ENCODE measurements at places on chromosomes 7 and 10.
A peak's percentile ranks its signal among the peaks of the same experiment; 100 is the strongest.

DNA sequence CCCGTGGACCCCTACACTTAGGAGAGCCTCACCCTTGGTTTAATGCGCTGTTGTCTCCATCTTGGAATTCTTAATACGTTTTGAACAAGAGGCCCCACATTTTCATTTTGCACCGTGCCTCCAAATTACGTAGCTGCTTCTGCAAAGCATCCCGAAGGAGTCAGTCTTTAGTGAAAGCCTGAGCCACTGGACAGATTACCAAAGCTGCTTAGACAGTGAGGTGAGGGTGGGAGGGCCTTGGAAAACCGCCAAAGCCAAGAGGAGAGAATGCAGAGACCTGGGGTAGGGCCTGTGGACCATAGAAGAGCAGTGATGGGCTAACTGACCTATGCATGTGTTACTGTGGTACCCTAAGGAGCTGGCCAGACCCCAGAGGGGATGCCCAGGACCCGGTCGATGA, 4.2 kb upstream of the TCAF1 start:
- DNase-seq: no peak

- peak; percentile 27 for DNase-seq
Measured at GRCh38 chr7:375321-375831, 85.4 kb downstream of the FOXL3 start.

- no peak for DNase-seq
Measured at GRCh38 chr10:46557319-46558121, 1.1 kb upstream of the GPRIN2 start.

- DNase-seq: no peak
Measured at GRCh38 chr7:83419013-83419412, 229.9 kb downstream of the SEMA3E start.

- DNase-seq: no peak
Measured at GRCh38 chr10:110859206-110859972, 12.3 kb upstream of the PDCD4 start.

- DNase-seq: no peak
Measured at GRCh38 chr10:21495002-21495751, 30.3 kb downstream of the SKIDA1 start.

DNA sequence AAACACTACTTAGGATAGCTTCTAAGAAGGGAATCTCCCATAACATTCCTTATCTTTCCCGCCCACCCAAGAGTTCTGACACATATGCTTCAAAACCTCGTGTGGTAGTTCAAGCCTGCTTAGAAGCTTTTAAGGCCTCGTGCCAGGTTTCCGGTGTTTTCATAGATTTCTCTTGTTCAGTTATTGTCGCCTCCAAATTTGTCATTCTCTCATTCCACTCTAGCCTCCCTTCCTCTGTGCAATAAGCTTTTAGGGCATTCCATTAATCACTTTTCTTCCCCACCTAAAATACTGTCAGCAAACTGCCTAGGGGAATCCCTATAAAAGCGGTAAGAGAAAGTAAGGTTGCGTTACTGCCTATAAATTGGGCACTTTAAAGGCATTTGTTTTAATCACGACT, 718 bp upstream of the BPGM start:
- DNase-seq: no peak

DNA sequence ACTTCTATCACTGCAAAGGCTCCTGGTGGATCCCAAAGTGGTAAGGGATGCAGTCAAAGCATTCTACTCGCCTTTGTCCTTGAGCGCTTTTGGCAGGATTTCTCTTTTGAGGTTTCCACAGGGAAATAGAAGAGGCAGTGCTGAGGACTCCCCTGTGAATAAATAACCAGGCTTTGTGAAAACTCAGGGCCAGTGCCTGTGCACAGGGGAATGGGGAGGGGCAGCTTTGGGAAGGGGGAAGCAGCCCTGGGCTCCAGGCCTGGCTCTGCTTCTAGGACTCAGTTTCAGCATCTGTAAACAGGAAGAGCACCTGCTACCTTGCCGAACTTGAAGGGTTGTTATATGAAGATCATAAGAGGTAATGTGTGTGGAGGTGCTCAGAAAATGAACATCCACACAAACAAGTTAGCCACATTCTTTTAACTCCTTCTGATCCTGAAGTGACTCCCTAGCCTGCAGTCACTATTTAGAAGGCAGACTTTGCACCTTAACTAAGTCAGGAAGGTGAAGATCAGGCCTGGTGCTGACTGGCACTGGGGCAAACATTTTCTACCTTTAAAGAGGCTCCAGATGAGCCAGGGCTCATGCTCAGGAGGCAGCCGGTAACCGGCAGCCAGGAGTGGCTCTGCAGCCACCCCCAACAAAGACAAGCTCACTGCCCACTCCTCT, 22.5 kb upstream of the MMP21 start:
- no peak for DNase-seq

- DNase-seq: no peak
Measured at GRCh38 chr10:24900888-24901685, 51.3 kb downstream of the PRTFDC1 start.

GRCh38 chr10:90579602-90580242, 278.1 kb downstream of the HTR7 start:
- DNase-seq: no peak

GRCh38 chr7:7539711-7540110, 4.0 kb upstream of the COL28A1 start:
- no peak for DNase-seq

DNA sequence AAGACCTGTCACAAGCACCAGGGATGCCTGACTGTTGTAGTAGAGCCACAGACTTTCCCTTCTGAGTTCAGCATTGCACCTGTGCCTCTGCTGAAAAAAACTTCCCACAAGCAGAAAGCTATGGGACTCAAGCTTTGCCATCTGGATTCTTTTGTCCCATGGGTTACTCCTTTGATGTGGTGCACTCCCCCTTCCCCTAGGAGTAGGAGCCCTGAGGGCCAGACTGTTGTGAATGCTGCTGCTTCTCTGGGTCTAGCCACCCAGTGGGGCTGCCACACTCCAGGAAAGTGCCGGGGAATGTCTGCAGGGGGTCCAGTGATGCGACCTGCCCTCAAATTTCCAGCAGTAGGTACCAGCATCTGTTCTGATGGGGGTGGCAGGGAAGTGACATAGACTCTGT, 11.7 kb downstream of the CASP7 start:
- no peak for DNase-seq

- DNase-seq: no peak
Measured at GRCh38 chr7:91292506-91292905, 28.3 kb downstream of the FZD1 start.

- DNase-seq: no peak
Measured at GRCh38 chr7:115005953-115006352, 84.1 kb downstream of the MDFIC start.

DNA sequence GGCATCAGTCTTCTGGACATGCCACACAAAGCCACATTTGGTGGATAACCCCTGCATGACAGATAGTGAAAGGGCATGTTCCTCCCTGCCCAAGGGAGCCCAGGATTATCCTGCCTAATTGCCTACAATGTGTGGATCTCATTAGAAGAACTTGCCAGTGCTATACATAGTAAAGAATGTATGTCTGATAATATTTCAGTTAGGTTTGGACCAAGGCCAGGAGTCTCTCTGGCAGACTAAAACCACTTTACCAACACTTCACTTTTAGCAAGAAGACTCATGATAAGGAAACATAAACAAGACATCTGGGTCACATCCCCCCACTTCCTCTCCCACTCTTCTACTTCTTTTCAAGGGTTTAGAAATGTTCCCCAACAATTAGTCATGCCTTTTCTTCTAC, 196.7 kb downstream of the MTERF1 start:
- no peak for DNase-seq

GRCh38 chr7:96827701-96828100, 118.1 kb upstream of the SEM1 start:
- no peak for DNase-seq

DNA sequence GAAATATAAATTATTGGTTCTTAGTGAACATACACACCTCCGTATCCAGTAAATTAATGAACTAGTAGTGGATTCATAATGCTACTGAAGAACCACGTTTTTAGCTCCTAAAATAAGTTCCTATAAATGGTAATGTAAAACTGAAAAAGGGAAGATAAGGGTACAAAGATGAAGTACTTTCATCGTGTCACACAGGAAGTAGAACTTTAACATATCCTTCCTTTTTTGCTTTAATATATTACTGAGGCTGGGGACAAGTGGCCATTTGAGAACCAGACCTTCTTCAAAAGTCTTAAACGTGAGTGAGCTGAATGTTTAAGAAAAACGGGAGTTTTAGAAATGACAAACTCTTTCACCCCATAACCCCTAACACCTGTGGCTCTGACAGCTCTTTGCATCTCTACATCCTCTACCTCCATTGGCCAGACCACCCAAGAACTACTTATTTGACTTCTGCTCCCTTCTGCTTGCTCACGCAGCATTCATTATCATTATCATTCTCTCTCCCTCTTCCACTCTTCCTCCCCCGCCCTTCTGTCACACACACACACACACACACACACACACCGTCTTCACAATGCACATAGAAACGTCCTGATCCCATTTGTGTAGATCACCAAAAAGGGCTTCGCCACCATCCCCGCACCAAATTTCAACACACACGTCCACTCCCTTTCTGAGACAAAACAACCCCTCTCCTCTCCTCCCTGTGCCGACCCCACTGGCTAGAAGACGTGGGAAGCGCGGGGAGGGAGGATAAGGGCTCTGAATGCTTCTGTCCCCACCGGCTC, 677 bp downstream of the SKAP2 start:
- DNase-seq: peak; percentile 44

- no peak for DNase-seq
Measured at GRCh38 chr10:11397980-11398580, 213.4 kb downstream of the USP6NL start.

DNA sequence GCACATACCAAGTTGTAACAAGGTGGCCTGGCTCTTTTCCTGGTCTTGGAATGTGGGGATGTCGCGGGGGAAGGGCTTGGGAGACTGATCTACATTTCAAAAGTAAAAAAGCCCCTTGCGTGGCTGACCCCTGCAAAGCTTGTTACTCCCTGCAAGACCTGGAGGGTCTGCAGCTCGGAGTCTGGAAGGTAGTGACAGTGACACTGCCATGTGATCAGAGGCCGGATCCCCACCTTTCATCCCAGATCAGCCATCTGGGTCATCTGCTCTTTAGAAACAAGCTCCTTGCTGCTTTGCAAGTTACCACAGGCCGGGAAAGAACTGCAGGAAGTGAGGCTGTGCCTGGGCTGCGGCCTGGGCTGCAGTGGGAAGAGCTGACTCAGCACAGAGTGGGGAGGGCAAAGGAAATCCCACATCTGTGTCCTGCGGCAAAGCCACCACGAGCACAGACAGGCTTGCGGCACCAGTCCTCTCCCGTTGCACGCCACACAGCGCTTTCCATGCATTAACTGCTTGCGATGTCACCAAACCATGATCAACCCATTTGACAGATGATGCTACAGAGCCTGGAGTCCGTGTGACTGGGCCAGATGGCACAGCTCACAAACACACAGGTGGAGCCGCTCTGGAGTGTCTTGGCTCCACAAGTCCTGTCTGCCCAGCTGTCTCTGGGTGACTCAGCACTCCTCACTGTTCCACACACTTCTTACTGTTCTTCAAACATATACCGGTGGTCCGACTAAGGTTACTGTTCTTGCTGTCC, 97.7 kb downstream of the SH3PXD2A start:
- DNase-seq: no peak

DNA sequence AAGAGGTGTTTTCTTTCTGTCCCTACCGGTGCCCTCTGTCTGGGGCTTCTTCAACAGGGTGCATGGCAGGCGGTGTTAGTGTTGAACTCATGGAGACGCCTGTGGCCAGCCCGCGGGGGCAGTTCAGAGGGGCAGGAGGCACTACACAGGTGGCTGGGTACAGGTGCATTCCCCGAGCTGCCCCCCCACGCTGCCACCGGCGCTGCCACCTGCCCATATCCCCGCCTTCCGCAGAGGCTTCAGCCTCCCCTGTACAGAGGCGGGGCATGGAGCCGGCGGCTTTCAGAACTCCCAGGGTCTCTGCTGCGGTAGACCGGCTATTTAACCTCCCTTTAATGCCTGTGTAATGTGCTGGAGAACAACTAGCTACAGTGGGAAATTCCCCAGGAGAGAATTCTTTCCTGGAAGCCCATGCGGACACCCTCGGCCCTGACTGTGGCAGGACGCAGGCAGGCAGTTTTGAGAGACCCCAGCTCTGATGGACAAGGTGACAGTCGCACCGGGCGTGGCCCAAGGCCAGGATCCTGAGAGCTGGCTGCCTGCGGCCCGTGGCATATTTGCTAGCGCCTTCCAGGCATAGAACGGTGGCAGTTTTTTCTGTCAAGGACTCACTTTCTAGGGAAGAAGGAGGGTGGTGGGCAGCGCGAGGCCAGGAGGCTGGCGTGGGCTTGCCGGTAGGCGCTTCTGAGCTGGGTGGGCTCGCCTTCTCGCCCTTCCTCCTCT, 53.7 kb upstream of the ZNF32 start:
- DNase-seq: no peak

DNA sequence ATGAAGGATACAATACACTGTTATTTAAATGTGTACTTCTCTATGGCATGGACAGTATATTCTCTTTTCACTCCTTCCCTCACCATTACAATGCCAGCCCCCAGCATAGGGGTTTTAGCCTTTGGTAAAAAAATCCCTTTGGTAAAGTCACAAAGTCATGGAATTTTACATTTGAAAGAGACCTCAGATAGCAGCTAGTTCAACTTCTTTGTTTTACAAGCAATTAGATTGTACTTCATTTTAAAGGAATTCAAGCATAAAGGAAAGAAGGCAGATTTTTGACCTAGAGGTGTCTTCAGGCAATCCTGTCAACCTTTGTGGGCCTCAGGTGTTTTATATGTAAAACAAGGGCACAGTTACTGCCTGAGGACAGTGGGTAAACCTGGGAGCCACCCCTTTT, 1188.4 kb upstream of the AUTS2 start:
- DNase-seq: no peak

DNA sequence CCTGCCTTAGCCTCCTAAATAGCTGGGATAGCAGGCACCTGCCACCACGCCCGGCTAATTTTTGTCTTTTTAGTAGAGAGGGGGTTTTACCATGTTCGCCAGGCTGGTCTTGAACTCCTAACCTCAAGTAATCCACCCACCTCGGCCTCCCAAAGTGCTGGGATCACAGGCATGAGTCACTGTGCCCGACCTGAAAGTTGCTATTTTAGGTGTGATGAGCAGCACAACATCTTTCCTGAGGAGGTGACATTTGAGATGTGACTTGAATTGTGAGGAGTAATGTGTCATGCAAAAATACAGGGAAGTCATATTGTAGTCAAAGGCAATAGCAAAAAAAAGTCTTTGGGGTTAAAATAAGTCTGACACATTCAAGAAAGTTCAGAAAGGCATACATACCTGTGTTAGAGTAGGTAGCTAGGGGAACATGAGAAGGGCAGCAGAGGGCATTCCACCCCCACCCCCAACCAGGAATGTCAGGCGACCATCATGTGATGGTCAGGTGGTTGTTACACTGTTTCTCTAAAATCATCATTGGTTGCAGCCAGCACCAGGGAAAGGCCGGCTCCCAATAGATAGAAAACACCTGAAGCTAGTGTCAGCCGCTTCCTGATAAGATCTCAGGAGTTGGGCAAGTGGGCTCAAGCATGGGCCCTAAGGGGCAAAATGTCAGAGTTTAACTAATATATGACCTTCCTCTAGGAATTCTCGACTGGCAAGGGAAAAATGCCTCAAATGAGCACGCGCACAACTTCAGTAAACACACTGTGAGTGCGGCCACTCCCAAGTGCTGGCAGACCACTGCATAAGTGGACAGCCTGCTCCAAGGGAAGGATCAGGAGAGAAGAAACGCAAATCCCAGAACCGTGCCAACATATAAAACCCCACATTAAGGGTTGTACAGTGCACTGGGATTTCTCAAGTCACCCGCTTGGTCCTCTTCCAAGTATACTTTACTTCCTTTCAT, at the start of gene TACC2:
TSS of gene TACC2 (plus strand) at position 803 of the 964 bp plus-strand sequence. CDS start 32,819 bp downstream, outside the sequence.
- DNase-seq: no peak
